Mammary epithelial cell (primary cell): ENCODE measurements at places on chromosomes 12 and 14. TPM values are rescaled to one million over a fixed set of nuclear protein-coding genes. Genes with fewer than 3 reads are reported as not detected.

DNA sequence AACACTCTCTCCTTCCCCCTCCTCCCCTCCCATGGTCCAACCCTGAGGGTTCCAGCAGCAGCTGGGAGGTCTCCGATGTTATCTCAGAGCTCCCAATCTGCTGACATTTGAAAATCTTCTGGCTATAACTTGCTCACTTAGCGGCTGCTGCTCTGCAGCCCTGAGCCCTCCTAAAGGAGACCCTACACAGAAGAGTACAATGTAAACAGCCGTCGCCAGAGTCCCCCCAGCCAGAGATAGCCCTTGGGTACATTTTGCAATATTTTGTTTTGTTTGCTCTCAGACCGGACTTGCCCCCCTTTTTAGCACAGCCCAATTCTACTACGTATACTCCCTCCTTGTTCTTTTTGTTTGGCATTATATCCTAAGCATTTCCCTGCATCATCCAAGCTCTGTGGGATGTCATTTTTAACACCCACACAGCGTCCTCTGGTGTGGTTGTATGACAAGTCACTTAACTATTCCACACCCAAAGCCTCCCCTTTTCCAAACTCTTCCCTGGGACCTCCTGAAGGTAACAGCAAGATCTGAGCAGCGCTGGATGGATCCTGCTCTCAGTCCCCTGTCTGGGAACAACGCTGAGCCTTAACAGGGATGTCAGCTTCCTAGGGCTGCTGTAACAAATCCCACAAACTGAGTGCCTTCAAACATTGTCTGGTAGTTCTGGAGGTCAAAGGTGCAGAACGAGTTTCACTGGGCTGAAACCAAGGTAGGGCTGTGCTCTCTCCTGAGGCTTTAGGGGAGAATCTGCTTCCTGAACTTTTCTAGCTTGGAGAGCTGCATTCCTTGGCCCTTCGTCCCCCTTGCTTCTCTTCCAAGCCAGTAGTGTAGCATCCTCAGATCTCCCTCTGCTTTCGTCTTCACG is 25.3 kb upstream of the TCL1B start:
- no peak for DNase-seq

- no peak for DNase-seq
These were observed 127.9 kb upstream of the TMPO start for GRCh38 chr12:98387444-98387843.

The AGAP2 gene
- total RNA-seq, result 0.69 and 0.99 TPM in 2 replicates

DNA sequence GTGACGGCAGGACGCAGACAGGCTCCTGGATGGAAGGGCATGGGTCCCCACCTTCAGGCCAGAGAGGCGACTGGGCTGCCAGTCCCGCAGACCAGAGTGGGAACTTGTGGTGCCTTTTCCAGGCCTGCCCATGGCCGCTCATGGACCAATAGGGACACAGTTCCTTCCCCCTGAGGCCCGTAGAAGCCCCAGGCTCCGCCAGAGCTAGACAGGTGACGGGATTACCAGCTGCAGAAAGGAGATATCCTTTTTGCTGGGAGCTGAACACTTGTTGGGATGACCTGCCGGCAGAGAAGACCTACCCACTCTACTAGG is 73.6 kb upstream of the RASSF8 start:
- no peak for DNase-seq

DNA sequence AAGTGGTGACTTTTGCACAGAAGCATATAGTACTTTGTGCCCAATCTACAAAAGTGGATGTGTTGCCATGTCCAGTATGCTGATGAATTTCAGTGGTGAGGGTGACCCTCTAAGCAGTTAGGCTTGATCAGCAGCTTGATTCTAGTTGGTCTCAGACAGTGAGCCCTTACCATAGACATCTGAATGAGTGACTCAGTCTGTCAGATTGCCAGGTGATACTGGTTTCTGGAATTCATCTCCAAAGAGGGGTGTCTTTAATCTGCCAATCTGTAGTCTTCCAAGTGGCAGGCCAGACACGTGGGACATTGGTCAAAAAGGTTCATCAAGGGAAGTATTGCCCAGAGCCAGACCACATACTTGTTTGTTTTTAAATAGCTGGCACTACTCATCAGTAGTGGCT is 187.4 kb upstream of the SLC16A7 start:
- DNase-seq, result peak; percentile 51

- no peak for DNase-seq
These were observed 34.6 kb downstream of the NOC4L start for GRCh38 chr12:132178801-132179401.

The SPRING1 gene
- 45.0 TPM for total RNA-seq

The PZP gene
- total RNA-seq, result not detected in 2 replicates

DNA sequence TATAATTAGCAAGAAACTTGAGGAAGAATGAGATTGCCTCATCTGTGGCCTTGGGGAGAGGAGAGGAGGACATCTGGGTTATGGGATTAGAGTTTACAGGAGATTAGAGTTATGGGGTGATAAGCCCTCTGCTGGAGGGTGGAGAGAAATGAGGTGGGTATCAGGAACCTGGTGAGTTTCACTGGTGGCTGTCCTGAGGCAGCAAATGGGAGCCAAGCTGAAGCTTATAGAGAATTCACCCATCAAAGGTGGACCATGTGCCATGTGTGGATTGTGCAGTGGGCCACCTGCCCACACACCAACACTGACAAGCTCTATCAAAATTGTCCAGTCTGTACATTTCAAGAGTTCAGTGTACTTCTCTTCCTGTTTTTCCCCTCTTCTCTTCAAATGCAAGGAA is 135.3 kb downstream of the AEBP2 start:
- DNase-seq, result no peak
